ENCODE measurements at places on chromosomes 5 and 9.

GRCh38 chr9:126459126-126459525 is 132.5 kb downstream of the MVB12B start:
- no peak for DNase-seq

GRCh38 chr5:93409691-93410090 is 171.3 kb downstream of the NR2F1-AS1 start:
- no peak for DNase-seq

DNA sequence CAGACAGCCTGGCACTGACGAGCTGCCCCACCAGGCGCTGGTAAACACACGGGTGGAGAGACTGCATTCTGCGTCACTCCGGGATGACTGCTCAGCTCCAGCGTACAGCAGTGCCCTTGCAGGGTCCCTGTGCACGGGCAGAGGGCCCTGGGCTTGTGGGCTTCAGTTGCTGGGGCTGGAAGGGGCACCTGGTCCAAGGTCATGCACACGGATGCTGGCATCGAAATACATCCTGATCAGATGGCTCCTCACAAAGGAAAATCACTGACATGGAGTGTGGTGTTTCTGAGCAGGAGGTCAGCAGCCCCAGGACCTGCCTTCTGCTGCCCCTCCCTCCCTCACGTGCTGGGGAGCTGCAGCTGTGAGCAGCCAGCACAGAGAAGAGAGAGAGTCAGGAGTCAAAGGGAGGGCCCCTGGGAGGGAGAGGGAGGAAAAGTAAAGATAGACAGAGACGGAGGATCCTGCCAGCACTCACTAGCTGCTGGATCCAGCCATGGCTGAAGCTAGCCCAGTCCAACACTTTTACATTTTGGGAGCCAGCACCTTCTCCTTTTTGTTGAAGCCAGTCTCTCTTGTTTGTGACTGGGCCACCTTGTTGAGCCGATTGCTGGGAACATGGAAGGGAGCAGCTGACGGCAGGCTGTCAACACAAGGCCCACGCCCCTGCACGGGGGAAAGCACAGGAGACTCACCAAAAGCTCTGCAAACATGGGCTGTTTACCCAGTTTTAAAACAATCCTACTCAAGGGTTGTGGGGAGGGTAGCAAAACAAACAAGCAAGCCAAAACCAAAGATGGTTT is 166.5 kb upstream of the PHYKPL start:
- DNase-seq: peak; percentile 63

DNA sequence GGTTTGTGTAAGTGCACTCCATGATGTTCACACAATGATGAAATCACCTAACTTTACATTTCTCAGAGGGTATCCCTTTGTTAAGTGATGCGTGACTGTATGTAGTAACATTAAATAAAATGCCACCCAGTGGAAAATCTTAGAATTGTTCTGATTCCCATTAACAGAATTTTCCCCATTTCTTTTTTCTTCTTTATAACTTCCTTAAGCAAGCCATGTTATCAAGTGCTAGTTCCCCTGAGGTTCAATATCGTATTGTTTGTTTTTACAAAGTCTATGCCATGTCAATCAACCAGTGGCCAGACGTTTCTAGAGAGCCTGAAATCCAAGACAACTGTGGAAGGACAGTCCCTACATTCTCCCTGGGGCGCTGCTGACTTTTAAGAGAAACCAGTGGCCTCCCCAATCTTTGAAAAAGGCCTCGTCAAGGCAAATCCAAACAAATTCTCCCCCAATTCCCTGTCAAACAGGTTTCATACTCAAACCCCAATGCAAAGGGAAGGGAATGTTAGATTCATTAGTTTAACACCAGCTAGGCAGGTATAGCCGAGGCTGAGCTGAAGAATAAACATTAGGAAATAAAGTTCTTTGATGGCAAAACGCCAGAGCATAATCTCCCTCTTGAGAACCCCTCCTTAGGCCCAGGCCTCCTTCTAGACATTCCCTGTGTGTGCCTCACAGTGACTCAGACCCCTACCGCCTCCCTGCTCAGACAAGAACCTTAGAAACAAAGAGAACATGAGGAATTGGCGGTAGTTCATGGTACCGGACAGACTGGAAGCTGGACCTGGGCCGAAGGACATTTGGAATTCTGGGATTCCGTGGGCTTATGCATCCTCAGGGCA is 198.7 kb downstream of the GNA14 start:
- DNase-seq: peak; percentile 71

- DNase-seq: no peak
Measured at GRCh38 chr5:103207011-103207410, 51.6 kb upstream of the MACIR start.

GRCh38 chr5:173472164-173472563 is 143.9 kb upstream of the STC2 start:
- DNase-seq: peak; percentile 95

GRCh38 chr9:17117372-17117771 is 17.5 kb upstream of the CNTLN start:
- no peak for DNase-seq

GRCh38 chr9:129814432-129815223 is 9.3 kb downstream of the TOR1A start:
- DNase-seq: no peak

DNA sequence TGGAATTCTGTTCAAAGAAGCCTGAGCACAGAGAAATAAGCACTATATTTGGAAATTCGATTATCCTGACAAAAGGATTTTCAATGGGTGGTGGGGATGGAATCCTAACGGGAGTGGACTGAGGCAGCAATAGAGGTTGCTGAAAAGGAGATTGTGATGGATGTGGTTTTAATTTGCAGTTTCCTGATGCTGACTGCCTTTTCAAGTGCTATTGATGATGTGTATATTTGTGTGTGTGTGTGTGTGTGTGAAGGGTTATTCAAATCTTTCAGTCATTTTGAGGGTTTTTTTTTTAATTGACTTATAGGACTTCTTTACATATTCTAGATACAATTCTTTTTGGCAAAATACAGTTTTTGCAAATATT is 614.5 kb downstream of the HINT1 start:
- DNase-seq: no peak

- peak; percentile 49 for DNase-seq
Measured at GRCh38 chr9:18189871-18190670, 283.9 kb upstream of the ADAMTSL1 start.

DNA sequence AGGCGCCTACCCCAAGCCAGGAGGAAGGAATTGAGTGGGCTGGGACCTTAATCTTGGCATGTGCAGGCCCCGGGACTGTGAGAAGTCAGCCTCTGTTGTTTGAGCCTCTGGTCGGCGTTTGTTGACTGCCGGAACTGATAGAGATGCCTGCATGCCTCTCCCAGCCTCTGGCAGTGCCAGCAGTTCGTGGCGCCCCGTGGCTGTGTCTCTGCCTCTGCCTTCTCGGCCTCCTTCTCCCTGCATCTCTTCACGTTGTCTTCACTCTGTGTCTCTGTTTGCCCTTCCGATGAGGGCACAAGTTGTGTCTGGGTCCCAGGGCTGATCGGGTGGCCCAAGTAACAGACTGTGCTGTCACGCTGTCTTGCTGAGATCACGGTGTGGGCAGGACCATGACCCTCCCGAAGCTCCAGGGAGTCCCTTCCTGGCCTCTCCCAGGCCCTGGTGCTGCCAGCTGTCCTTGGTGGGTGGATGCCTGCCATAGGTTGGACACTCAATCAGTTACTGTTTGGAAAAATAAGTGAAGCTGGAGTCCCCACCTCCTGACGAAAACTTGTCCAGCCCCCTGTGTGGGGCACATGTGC is 133.5 kb upstream of the LPCAT1 start:
- no peak for DNase-seq

- peak; percentile 24 for DNase-seq
Measured at GRCh38 chr5:17081142-17081541, 136.3 kb upstream of the BASP1 start.
